RWPE2 (cell line): ENCODE measurements at places on chromosomes 7 and 10.

- no peak overlapping the region for H3K4me3 ChIP-seq
- DNase-seq: no peak
- H3K27ac ChIP-seq: no peak overlapping the region
- no peaks in the 10 kb centered on the region for H3K27me3 ChIP-seq
- H3K4me1 ChIP-seq: no peaks in the 10 kb centered on the region
These were observed 133.0 kb upstream of the TNS3 start for GRCh38 chr7:47714669-47715607.

DNA sequence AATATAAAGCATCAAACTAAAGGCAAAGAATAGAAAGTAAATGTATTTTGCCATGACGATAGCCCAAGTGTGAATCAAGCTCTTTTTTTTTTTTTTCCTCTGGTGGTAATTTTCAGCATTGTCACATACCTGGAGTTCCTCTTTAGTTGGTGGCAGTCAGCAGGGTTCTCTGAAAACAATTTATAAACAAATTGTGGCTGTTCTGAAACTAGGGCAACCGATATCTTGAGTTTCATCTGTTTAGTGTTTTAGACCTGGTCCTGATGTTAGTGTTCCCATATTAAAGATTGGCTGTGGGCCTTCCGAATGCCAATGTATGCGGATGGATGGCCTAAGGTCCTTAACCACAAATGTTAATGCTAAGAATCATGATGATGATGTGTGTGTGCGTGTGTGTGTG, 713.1 kb downstream of the GATA3 start:
- H3K4me1 ChIP-seq: peaks cover 24% of the 10 kb centered on the region
- DNase-seq: no peak
- no peaks in the 10 kb centered on the region for H3K36me3 ChIP-seq
- H3K27me3 ChIP-seq: no peaks in the 10 kb centered on the region
- H3K4me3 ChIP-seq: no peak overlapping the region

DNA sequence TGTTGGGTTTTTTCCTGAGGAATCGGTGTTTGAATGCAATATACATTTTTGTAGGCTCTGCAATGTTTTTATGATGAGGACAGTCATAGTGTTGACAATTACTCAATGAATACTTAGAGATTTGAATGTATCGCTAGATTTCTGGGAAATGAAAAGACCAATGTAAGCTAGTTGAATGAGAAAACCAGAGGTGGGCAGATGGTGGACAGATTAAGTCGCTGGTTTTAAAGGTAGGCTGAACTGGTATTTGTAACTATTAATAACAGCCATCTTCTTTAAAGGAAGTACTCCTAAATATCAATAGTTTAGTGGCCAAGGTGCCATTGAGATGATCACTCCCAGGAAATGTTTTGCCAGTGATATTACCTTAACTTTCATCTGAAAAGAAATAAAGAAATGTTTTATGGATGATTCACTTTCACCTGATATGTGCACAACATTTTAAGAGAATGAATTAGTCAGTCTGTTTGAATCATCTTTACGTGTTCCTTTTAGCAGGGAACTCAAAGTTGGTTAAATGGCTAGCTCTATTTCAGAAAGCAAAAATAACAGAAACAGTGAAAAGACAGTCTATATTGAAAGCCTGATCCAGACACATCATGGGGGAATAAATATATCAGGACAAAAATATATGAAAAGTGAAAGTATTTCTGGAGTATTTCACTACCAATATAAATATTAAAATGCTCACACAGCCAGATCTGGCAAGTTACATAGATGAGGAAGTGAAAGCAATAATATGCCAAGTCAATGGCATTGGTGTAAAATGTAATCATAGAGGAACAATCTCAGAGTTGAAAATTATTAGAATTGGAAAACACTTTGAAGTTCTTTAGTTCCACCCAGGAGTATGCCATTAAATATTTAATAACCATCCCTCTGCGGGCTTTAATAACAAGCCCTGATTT, 20.7 kb downstream of the MET start:
- no peak overlapping the region for H3K4me3 ChIP-seq
- peaks cover 64% of the 10 kb centered on the region for H3K4me1 ChIP-seq
- H3K36me3 ChIP-seq: peaks cover 63% of the 10 kb centered on the region
- no peaks in the 10 kb centered on the region for H3K27me3 ChIP-seq
- peak overlapping the region; percentile 96 for H3K27ac ChIP-seq
- no peak for DNase-seq

DNA sequence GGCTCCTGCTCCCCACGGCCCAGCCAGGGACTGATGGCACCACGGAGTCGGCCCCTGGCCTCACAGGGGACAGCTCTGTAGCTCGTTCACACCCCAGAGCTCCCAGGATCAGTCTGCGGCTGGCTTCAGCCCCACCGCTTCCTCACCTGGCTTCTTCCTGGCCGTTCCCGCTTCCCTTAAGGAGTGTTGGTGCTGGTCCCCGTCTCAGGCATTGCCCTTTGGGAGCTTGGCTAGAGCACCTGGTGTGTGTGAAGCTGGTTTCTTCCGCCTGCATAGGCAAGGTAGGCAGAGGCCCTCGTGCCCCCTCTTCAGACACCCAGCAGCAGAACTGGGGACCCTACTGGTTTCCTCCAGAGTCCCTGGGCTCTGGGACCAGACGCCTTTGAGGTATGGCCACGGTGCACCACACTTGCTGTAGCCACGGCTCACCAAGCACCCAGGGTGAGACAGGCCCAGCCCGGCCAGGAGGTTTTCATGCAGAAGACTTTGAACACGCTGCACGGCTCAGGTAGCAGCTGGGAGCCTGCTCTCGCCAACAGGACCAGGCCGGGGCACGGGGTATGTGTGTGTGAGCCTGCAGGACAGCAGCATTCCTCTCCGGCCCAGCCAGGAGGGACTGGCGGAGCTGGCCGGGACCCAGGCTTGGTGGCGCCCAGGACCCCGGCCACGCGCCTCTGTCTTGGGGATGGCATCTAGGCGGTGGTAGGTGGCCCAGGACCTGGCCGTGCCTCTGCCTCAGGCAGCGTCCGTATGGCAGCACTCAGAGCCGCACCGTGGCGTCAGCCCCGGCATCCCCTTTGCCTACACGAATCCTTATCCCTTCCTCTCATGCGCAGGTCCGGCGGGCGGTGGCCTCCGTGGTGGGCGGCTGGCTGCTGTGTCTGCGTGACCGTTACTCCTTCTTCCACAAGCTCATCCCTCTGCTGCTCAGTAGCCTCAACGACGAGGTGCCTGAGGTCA, 13.2 kb upstream of the PRKAR1B start:
- H3K36me3 ChIP-seq: peaks cover 41% of the 10 kb centered on the region
- no peaks in the 10 kb centered on the region for H3K4me1 ChIP-seq
- DNase-seq: peak; percentile 61
- H3K4me3 ChIP-seq: no peak overlapping the region

- H3K27me3 ChIP-seq: no peaks in the 10 kb centered on the region
- H3K4me1 ChIP-seq: peaks cover 8% of the 10 kb centered on the region
- no peak overlapping the region for H3K27ac ChIP-seq
- DNase-seq: no peak
These were observed 363.3 kb downstream of the ARL4A start for GRCh38 chr7:13050703-13051102.

DNA sequence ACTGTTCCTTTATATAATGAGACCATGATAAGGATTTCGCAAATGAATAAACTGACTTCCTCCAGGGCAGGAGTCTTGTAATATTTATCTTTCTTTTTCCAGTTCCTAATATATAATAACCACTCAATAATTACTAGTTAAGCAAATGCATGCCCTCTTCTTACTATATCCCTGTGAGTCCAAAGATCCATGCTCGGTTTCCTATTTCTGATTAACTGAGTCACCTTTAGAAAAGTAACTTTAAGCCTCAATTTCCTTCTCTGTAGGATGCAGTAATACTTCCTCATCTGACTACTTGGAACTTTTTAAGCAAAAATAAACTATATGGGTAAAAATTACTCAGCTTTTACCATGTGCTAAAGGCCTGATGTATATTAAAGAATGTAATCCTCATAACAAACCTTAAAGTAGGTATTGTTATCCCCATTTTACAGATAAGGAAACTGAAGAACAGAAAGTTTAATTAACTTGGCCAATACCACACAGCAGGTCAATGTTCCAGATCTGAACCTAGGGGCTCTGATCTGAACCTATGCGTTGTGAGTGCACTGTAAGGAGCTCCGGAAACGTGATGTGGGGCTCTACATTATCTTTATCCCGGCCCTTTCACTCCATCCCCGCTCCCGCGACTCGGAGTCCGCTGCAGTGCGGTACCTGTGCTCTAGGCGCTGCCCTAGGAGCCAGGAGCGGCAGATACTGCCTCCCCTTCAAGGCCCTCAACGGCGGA, 458 bp downstream of the COX15 start:
- peak overlapping the region; percentile 53 for H3K4me3 ChIP-seq
- peak overlapping the region; percentile 82 for H3K27ac ChIP-seq
- H3K36me3 ChIP-seq: peaks cover 36% of the 10 kb centered on the region
- peaks cover 9% of the 10 kb centered on the region for H3K4me1 ChIP-seq
- no peak for DNase-seq
- H3K27me3 ChIP-seq: no peaks in the 10 kb centered on the region

DNA sequence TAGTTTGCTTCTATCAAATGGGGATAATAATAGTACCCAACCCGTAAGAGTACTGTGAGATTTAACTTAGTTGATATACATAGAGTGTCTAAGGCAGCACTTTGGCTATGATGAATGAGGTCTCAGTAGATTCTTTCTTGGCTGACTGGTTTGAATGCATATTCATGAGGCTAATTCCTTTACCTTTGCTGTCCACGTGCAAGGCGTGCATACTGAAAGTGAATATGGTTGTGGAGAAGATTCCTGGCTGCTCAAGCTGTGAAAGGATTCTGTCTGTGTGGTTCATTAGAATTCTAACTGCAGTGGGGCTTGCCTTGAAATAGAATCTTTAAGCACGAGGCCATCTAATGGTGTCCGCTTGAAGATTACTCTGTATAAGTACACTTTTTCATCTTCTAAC, 110.3 kb downstream of the SEC23IP start:
- no peak for DNase-seq
- H3K36me3 ChIP-seq: no peaks in the 10 kb centered on the region
- no peak overlapping the region for H3K27ac ChIP-seq
- no peaks in the 10 kb centered on the region for H3K4me1 ChIP-seq

- no peak for DNase-seq
- H3K4me3 ChIP-seq: no peak overlapping the region
- no peaks in the 10 kb centered on the region for H3K36me3 ChIP-seq
- H3K4me1 ChIP-seq: peaks cover 10% of the 10 kb centered on the region
These were observed 23.5 kb upstream of the EIF5AL1 start for GRCh38 chr10:79488870-79489269.

- H3K27me3 ChIP-seq: no peaks in the 10 kb centered on the region
- no peak overlapping the region for H3K4me3 ChIP-seq
- H3K4me1 ChIP-seq: no peaks in the 10 kb centered on the region
- H3K36me3 ChIP-seq: peaks cover 98% of the 10 kb centered on the region
- no peak overlapping the region for H3K27ac ChIP-seq
These were observed 14.3 kb downstream of the ZNF282 start for GRCh38 chr7:149209518-149210269.

- H3K4me1 ChIP-seq: peaks cover 3% of the 10 kb centered on the region
- H3K27ac ChIP-seq: no peak overlapping the region
- DNase-seq: no peak
- no peaks in the 10 kb centered on the region for H3K36me3 ChIP-seq
These were observed 171.1 kb downstream of the TCF7L2 start for GRCh38 chr10:113121153-113121552.

- H3K36me3 ChIP-seq: no peaks in the 10 kb centered on the region
- peak; percentile 59 for DNase-seq
- peaks cover 49% of the 10 kb centered on the region for H3K4me1 ChIP-seq
- peak within 1 kb of the TSS; percentile 40 for H3K27ac ChIP-seq
- H3K27me3 ChIP-seq: no peaks in the 10 kb centered on the region
These were observed at the start of gene MACC1 for GRCh38 chr7:20217193-20217948. TSS of gene MACC1 (minus strand) at chr7:20217384. CDS start at chr7:20161862, 55,522 bp downstream.

DNA sequence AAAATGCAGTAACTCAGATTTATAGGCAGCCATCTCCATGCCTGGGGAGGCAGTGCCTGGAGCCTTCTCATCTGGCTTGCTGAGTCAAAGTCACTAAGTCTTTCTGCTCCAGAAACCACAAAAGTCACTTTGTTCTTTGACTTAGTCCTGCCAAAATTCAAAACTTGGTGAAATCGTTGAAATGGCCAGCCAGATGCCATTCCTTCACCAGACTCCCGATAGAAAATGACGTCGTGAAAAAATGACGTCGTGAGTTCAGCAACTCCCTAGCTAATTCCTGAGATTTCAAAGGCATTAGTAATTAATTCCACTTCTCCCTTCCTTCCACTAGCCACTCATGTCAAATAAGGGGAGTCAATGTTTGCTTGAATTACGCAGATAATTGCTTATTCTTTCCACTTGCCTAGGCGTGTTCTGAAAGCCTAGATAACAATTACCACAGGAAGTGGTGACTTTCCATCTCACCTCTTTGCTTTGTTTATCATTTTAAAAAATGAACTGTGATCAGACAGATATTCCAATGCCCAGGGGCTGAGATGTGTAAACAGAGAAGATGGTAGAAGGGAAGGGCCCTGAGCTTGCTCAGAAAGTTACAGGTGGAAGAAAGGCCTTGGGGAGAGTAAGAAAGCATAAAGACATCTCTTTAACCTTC, 48.5 kb upstream of the OSBPL3 start:
- H3K4me1 ChIP-seq: peaks cover 33% of the 10 kb centered on the region
- no peaks in the 10 kb centered on the region for H3K27me3 ChIP-seq
- no peak overlapping the region for H3K4me3 ChIP-seq
- peak overlapping the region; percentile 88 for H3K27ac ChIP-seq
